CD4-positive, alpha-beta T cell treated with Interleukin-15 for 4 hours (primary cell): ENCODE measurements at places on chromosomes 12 and 14.

DNA sequence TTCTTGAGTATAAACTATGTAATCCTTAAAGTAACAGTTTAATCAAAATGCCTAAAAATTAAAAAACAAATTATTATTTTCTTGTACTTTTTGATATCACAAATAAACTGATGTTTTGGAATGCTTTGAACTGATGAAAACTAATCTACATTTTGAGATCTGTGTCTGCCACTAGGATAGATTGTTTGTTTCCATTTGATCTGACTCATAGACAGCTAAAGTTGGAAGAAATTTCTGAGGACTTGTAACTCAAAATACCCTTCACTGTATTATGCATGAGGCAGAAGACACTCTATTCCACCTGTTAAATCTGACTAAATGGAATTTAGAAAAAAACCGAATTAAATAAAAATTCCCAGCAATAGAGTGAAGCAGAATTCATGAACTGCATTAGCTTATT lies 1400.0 kb upstream of the FLRT2 start:
- DNase-seq = no peak

- DNase-seq = no peak
Measured at GRCh38 chr14:101814934-101815333, 53.4 kb downstream of the PPP2R5C start.

DNA sequence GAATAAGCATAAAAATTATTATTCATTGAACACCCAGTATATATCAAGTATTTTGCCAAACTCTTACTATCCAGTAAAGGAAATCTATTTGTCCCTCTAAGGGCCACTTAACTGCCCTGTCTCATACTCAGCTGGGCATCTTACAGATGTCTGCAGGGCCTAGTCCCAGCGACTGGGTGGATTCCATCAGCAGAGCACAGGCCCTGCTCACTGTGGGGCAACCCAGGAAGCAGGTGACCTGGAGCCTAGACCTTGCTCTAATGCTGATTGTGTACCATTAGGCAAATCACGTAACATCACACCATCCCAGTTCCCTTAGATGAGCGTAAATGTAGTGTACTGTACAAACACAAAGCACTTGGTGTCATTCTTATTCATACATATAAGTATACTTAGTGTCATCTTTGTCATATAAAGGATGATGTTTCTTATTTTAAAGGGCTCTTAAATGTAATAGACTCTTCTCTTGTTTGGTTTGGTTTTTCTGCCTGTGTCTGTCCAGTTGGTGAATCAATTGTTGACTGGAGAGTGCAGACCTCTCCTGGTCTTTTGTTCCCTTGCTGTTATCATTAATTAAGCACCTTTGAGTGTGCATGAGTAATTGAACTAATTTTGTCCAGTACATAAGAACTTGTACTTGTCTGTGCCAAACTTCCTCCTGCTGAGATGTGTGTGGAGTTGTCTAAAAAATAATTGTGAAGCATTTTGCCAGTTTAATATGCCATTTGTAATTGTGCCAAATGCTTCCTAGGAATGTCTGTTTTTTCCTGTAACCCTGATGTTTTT lies 49.3 kb downstream of the RAB35 start:
- DNase-seq = no peak

GRCh38 chr14:36485773-36486172 lies 34.3 kb downstream of the NKX2-1 start:
- no peak for DNase-seq

DNA sequence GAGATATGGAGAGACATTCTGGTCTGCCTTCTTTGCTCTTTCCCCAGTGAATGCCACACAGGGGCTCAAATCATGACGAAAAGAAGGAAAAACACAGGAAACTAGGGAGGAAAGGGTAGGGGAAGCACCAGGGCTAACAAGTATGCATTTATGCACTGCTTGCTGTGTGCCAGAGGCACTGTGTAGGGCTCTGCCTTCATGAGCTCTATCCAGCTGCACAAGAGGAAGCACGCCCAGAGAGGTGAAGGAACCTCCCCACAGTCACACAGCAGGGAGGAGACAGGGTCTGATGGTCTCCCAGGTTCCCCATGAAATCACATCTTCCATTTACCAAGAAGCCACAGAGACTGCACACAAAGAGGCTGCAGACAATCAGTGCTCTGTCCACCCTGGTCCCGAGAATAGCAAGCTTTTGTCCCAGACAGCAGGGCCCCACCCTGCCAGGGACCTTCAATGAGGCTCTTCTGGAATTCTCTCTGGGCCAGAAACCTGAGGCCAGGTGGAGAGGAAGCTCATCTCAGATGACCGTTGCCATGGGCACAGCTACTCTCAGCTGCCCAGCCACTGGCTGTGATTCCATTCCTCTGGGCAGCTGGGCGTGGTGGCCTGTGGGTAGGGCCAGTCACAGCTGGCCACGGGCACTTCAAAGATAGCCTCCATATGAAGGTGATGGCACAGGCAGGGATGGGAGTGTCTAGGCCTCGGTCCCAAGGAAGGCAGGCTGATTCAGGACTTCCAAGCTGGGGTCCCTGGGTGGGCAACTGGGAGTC lies 7.3 kb upstream of the TRPV4 start:
- DNase-seq = no peak

DNA sequence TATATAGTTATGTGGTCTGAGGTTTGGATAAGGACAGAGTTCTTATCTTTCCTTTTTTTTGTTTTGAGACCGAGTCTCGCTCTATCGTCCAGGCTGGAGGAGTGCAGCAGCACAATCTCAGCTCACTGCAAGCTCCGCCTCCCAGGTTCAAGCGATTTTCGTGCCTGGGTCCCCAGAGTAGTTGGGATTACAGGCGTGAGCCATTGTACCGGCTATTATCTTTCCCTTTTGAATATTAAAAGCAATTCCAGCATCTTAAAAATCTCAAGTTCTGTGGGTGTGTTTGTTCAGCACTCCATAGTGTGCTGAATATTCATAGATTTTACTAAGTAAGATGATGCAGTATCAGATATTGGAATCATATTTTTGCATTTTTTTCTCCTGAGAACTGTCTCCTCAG lies 404.4 kb upstream of the RGS6 start:
- DNase-seq = no peak

GRCh38 chr14:21498540-21499526 lies 12.3 kb downstream of the METTL3 start:
- peak; percentile 61 for DNase-seq

GRCh38 chr12:52461693-52462092 lies 9.7 kb upstream of the KRT6B start:
- no peak for DNase-seq

DNA sequence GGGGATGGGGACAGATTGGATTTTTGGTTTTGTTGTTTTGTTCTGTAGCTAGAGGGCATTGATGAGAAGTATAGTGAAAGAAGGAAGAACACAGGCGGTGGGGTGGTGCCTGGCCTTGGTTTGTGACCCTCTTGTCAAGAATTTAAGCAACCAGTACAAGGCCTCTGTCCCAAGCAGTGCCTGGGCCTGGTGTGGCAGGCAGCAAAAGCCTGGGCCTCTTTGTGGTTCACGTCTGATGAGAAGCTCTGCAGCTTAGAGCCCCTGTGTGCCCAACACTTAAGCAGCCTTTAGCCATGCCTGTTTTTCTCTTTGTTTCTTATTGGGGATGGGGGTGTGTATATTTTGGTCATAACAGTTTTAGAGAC lies 98.0 kb downstream of the PPP2R5C start:
- no peak for DNase-seq

- DNase-seq = no peak
Measured at GRCh38 chr14:70780396-70781075, 28.8 kb downstream of the MAP3K9 start.

DNA sequence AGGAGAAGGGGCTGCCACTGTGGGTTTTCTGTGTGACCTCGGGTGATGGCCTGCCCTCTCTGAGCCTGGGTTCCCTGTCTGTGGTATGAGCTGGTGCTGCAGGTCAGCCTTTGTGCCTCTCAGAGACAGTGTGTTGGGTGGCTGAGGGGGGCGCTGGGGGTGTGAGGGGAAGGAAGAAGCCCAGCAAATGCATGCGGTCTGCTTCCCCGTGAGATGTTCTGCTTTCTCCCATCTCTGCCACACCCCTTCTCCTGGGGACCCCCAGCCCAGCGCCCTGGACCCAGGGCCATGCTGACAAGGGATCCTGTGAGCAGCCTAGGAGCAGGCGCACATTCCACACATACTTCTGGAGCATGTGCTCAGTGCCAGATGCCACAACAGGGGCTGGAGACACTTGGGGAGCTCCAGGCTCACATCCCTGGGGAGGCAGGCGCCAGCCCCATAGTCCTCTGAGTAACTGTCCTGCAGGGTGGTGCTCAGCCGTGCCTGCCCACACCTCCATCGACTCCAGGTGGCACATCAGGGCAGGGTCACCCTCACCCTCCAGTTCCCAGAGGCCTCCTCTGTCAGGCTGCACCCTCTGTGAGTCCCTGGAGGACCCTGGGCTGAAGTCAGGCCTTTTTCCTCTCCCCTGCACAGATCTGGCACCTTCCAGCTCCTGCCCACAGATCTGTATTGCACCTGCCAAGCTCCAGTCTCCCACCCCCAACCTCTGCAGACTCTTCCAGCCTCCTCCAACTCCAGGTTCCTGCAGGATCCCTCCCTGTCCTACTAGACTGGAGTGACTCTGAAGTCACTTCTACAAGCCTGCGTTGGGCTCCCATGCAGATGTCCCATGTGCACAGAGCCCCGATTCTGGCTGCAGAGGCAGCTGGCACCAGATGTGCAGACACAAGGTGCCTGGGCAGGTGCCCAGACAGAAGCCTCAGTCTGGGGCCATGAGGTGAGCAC lies 205.6 kb downstream of the KIF26A start:
- no peak for DNase-seq

- DNase-seq = no peak
Measured at GRCh38 chr12:6500466-6500865, 6.6 kb downstream of the NCAPD2 start.

- DNase-seq = no peak
Measured at GRCh38 chr14:32166029-32166428, 35.8 kb upstream of the RNU6-7 start.

- no peak for DNase-seq
Measured at GRCh38 chr14:37870632-37871346, 275.4 kb downstream of the TTC6 start.

- no peak for DNase-seq
Measured at GRCh38 chr12:45654002-45654665, 75.4 kb upstream of the ARID2 start.

DNA sequence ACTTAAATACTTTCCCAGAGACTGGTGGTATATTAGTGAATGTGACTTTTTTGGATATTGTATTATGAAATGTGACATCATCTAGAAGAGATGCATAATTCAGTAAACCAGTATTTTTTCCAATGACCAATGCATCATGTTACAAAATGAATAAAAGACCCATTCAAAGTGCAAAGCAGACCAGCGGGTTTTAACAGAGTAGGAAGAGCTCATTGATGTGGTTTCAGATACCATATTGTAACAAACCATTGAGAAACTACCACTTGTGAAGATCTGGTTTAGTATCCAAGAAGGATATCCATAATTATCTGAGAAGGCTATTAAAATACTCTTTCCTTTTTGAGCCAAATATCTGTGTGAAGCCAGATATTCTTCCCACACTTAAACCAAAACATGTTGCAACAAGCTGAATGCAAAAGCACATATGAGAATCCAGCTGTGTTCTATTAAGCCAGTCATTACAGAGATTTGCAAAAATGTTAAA lies 47.7 kb downstream of the MVK start:
- DNase-seq = no peak

DNA sequence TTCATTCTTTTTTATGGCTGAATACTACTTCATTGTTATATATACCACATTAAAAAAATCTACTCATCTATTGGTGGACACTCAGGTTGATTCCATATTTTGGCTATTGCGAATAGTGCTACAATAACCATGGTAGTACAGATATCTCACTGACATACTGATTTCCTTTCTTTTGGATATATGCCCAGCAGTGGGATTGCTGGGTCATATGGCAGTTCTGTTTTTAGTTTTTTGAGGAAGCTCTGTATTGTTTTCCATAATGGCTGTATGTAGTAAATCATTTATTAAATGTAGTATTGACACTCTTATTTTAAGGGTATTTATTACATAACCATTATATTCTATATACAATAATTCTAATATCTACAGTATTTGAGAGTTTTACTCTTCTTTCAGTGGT lies 43.7 kb downstream of the PTCSC3 start:
- DNase-seq = no peak

- DNase-seq = no peak
Measured at GRCh38 chr14:68922201-68922621, 56.9 kb downstream of the ACTN1 start.

GRCh38 chr12:95790033-95790916 lies at the start of gene NTN4:
NTN4 (minus strand) TSS chr12:95790764; CDS start chr12:95790309, 455 bp downstream.
- DNase-seq = no peak

DNA sequence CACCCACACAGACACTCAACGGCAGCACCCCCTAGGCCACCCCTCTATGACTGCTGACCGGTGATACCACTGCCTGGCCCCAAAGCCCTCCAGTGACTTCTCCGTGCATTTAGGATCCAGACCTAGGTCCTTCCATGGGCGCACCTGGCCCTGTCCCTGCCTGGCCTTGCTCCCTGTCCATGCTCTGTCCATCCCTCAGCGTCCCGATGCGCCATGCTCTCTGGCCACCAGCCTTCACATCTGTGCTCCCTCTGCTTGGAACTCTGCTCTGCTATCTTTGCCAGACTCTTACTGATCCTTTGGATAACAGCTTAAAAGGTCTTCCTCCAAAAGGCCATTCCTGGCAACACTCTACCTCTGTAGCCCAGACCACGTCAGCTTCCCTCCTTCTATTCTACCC lies 25.4 kb upstream of the HDAC7 start:
- no peak for DNase-seq

DNA sequence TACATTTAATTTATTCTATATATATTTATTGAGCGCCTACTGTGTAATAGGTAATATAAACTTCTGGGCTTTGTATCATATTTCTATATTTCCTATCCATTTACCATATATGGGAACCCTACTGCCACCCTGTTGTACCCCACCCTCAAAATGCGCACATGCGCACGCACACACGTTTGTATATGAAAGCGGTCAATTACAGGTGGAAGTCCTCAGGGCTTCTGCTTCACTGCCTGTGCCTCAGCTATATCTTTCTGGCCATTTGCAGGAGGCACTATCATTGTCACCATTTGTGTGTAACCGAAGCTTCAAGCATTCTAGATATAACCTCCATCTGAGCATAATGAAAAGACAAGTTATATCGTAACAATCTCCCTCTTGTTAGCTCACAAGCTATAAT lies 31.3 kb upstream of the KCNMB4 start:
- DNase-seq = no peak

- DNase-seq = peak; percentile 77
Measured at GRCh38 chr14:100640471-100641273, 53.5 kb upstream of the BEGAIN start.

GRCh38 chr14:92785667-92786426 lies 8.3 kb upstream of the GOLGA5 start:
- no peak for DNase-seq

GRCh38 chr12:124703856-124704255 lies 136.4 kb upstream of the NCOR2 start:
- no peak for DNase-seq

- no peak for DNase-seq
Measured at GRCh38 chr12:124675881-124676713, 108.7 kb upstream of the NCOR2 start.

- no peak for DNase-seq
Measured at GRCh38 chr12:42360747-42361403, 34.9 kb downstream of the PPHLN1 start.
